ENCODE measurements at places on chromosomes 6 and 20.

GRCh38 chr6:119454714-119455113, 105.2 kb upstream of the MAN1A1 start:
- DNase-seq, result no peak

DNA sequence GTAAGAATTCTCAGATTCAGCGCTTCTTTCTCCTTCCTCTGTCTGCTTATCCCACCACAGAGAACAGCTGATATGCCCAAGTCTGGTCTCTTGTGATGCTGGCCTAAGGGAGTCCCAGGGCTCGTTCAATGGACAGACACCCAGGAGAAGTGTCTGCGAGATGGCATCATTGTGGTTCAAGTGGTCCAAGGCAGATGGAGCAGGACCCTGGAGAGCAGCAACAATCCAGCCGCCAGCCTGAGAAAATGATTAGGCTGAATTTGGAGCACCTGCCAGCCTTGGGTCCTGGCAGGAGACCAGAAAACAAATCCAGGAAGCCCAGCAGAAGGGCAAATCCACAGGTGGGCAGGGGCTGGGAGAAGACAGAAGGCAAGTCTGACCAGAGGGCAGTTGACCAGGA, 145.8 kb downstream of the PTPRT start:
- no peak for DNase-seq

GRCh38 chr6:148611213-148611612, 135.6 kb upstream of the UST start:
- no peak for DNase-seq

GRCh38 chr20:64222291-64222735, 33.2 kb upstream of the PCMTD2 start:
- no peak for DNase-seq

DNA sequence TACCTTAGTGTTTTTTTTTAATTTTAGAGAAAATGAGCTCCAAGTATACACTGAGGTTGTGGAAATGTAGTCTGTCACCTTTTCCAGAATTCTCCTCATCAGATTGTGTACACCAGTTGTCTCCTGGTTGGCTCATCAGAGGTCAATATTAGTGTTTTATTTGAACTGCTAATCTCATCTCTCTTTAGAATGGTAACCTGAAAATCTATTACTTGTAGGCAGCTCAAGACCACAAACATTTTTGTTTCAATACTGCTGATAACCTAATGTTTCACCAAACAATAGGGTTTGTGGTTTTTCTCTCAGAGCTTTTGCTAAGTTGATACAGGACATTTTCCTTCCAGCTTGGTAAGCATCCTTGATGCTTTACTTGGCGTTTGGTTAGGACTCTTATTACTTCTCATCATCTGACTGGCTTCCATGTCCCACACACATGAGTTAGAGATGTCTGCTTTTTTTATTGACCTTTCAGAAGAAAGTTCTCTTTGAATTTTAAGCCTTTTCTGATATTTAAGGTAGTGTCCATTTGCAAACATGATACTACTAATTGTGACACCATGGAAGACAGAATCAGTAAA, 15.1 kb downstream of the ADGRG6 start:
- no peak for DNase-seq

- no peak for DNase-seq
These were observed 1.0 kb downstream of the LZTS3 start for GRCh38 chr20:3172126-3172932.

DNA sequence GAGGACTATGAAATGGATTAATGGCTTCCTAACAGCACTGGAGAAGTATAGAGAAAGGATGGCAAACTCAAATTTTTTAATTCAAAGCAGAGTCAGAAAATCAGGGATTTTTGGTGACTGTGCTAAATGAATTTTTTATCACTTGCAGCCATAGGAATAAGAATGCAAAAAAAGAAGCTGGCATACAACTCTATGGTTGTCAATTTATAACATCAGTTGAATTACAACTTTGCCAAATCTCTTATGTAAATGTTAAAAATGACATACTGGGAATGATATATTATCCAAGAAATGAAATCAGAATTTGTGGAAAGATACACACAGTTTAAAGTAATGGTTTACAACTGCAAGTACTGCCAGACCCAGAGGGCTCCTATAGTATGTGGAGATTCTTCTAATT, 106.5 kb downstream of the HTR1B start:
- no peak for DNase-seq

- no peak for DNase-seq
These were observed 60.2 kb downstream of the EZR start for GRCh38 chr6:158758941-158759479.

- no peak for DNase-seq
These were observed 60.9 kb downstream of the DCDC2 start for GRCh38 chr6:24296944-24297343.

GRCh38 chr6:45082091-45082490, 246.0 kb upstream of the RUNX2 start:
- no peak for DNase-seq

DNA sequence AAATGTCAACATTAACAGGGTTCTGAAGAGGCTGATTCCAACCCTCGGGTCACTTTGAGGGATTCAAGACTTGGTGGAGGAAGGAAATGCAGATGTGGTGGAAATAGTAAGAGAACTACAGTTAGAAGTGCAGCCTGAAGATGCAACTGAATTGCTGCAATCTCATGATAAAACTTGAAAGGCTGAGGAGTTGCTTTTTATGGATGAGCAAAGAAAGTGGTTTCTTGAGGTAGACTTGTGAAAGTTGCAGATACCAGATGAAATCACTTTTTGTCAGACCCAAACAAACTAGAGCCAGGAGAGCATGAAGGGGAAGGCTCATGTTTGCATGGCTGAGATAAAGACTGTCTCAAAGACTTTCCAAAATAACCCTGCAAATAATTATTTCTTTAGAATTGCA, 16.2 kb downstream of the ANKRD6 start:
- DNase-seq, result no peak

GRCh38 chr6:15096894-15097837, 148.7 kb upstream of the JARID2 start:
- DNase-seq, result no peak

- no peak for DNase-seq
These were observed 61.6 kb downstream of the MRAP2 start for GRCh38 chr6:84095156-84095555.

DNA sequence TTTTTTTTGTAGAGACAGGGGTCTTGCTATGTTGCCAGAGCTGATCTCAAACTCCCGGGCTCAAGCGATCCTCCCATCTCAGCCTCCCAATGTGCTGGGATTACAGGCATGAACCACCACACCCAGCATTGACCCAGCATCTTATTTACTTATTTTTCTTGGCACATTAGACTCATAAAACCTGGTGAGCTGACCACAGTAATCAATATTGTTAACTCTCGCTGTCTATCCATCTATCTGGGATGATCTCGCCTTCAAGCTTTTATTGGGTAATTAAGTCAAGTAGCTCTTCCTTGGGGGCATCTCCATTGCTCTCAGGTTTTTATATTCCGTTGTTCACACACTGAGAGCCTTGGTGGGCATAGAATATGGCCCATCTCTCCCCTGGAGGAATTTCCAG, 17.0 kb downstream of the PNPLA1 start:
- DNase-seq, result no peak

GRCh38 chr6:85449818-85450759, at the start of gene NT5E:
TSS of gene NT5E (plus strand) at chr6:85450083. CDS start at chr6:85450140, 57 bp downstream.
- no peak for DNase-seq

GRCh38 chr20:21705575-21706260, at the start of gene PAX1:
TSS of gene PAX1 (plus strand) at chr20:21705664. CDS start at chr20:21705713, 49 bp downstream.
- no peak for DNase-seq

DNA sequence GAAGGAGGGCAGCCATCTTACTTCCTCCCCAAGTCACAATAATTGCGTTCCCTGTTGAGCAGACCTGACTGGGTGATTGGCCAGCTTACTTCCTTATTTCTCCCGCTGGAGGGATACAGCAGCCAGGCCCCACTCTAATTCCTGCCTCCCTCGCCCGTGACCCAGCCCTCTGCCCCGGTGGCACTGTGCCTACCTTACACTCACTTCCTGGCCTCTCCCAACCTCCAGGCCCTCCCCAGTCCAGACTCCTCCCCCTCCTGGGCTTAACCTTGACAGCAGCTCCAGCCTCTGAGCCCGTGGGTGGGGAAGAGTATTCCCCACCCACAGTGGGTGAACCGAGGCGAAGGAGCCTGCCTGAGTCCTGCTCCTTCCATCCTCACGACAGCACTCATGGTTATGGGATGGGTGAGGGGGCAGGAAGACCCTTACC, 3.0 kb downstream of the BAK1 start:
- DNase-seq, result no peak

DNA sequence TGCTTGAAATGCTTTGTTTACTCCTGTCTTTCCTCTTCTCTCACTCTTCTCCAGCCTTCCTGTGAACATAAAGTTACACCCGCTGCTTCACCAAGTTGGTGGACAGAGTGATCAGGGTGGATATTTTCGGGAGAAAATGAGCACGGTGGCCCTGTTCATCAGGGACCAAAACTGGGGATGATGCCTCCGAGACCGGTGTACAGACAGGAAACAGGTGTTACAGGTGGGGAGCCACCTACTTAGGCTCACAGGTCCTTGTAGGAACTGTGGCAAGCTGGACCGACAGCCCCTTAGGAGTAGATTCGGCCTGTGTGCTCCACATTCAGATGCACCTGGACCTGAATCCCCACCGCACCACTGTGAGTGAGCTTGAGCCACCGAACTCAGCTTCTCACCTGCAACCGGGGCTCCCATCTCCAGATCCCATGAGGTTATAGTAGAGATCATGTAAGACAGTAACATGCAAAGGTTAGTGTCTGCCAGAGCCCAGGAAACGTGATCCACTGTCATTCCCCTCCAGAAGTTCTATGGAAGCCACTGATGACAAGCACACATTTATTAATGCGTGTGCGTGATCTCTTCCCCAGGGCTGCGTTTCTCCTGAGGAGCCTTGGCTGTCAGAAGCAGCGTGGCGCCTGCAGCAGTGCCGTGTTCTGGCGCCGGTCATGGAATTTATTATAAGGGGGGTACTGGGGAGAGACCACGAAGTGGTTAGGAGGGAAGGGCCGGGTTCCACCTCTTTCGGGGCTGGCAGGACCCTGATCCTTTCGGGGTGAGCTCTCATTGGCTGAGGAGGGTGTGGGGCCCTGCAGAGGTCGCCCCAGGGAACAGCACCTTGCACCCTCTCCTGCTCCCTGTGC, 94.2 kb downstream of the ERMARD start:
- no peak for DNase-seq

- no peak for DNase-seq
These were observed 135.2 kb upstream of the TCF21 start for GRCh38 chr6:133753756-133754155.

DNA sequence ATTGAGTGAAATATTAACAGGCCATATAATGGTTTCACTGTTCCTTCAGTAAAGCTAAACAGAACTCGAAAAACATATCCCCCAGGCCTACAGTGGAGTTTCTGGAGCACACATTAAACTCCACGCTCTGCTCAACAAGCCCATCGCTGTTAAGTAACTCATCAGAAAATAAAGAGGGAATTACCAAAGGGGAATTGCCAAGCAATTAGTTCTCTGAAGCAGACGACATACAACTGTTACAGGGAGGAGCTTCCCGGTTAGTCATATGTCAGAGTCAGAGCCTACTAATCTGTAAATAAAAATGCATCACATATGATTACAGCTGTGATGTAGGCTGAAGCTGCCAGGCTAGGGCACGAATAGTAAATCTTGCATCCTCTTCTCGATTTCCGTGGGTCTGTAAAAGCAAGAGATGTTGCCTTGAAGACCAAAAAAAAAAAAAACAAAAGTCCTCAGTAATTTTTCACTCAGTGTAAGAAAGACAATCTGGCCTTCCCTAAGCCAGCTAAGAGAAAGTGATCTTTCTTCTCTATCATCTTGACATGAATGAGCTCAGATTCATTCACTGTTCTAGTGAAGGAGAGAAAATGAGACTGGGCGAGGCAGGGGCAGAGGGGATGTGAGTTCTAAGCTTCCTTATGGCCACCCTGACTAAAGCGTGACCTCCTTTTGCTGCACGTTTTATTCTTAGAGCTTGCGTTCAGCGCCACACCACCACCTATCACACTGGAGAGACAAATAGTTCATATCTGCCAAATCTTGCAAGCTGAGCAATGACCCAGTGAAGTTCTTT, 13.8 kb downstream of the ATXN1 start:
- no peak for DNase-seq

DNA sequence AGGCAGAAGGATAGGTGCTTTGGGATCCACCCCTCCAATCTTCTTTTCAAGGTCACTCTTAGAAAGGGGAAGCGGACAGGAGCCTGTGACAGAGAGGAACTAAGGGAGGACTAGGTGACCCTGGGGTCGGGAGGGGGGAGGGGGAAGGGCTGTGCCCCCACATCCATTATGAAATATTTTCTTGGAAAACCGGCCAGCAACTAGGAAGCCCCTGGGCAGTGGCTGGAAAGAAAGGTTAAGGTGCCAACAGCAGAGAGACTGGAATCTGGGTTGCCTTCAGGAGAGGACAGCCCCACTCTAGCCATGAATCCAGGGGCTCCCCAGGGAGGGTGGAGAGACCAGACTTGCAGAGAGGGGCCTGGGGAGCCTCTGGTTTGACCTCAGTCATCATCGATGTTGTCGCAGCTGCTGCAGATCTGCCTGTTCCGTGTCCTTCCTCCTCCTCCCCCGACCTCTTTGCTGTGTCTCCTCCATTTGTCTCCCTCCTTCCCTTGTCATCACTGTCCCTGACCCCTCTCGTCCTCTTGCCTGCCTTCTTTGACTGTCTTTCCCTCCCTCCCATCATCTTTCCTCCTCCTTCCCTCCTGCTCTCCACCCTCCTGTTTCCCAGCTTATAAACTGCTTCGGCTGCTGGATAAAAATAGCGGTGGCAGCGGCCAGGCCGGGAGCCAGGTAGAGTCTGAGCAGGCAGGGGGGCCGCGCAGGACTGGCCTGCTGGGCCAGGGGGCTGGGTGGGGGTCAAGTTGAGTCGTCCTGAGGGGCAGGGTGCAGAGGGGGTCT, 3.2 kb downstream of the SLC29A1 start:
- no peak for DNase-seq

GRCh38 chr6:114055349-114055748, 84.4 kb upstream of the HDAC2 start:
- no peak for DNase-seq

DNA sequence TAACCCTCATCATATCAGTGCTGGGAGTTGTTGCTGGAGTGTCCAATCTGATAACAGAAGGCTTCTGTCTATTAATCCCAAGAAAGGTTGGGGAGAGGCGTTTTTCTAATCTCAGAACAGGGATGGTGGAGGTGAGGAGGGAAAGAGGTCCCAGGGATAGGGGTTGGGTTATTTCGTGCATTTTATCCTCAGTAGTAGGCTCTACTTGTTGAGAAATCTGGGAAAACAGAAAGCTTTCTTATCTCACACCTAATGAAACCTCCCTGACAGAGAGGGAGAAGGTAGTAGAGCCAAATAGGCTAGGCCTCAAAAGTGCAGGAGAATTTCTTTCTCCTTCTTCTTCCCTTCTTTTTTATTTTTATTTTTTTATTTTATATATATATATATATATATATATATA, 281.8 kb upstream of the MAP3K7 start:
- no peak for DNase-seq

DNA sequence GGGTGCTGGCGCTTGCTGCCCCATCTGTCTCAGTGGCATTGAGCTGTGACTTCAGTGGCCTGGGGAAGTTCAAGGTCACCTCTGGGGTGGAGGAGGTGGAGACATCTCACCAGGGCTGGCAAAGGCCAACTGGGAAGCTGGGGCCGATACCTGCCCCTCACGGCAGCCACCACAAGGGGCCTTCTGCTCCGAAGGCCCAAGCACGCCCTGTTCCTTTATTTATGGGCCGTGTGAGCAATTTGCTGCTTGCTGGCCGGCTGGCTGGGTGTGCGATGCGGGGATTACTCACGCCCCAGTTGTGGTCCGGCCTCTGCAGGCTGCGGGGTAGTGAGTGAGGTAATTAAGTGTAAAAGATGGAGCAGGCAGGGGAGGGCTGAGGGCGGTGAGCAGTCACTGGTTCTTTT, 13.2 kb upstream of the SCRT2 start:
- DNase-seq, result no peak

Data from effector CD4-positive, alpha-beta T cell (primary cell).